Urinary bladder (tissue), 4 donors: ENCODE measurements at places on chromosomes 6 and 20. TPM values are rescaled to one million over a fixed set of nuclear protein-coding genes. Genes with fewer than 3 reads are reported as not detected.

- no peak for DNase-seq
Observed at GRCh38 chr20:11716239-11716944, 201.3 kb upstream of the BTBD3 start.

- DNase-seq: no peak
Observed at GRCh38 chr20:5127859-5128424, 1.1 kb downstream of the CDS2 start.

- DNase-seq: no peak
Observed at GRCh38 chr6:39063526-39063925, 14.9 kb downstream of the GLP1R start.

The SAMD5 gene
- total RNA-seq: 45.9 TPM

GRCh38 chr20:40506537-40506939, 182.5 kb downstream of the MAFB start:
- DNase-seq: no peak

DNA sequence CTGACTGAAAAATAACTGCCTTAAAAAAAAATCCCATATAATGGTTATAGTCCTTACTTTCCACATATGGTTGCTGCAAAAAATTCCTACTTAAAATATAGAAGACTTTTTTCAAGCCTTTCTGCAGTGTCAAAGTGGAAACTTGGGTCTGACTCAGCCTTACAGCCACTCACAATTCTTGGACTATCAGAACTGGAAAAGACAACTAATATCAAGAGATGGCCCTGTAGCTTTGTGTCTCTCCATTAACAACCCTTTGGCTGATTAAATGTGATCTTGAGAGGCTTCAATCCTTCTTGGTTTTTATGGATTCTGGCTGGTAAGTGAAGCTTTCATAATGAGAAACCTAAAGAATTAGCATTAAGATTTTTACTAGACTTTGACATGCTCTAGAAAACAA, 307.8 kb downstream of the RNGTT start:
- DNase-seq: no peak

GRCh38 chr6:110334423-110335180, 23.5 kb downstream of the METTL24 start:
- DNase-seq: no peak

The PTCRA gene
- not detected for total RNA-seq

- no peak for DNase-seq
Observed at GRCh38 chr6:56076033-56076432, 171.3 kb downstream of the COL21A1 start.
